ENCODE measurements at places on chromosomes 7 and 10.

DNA sequence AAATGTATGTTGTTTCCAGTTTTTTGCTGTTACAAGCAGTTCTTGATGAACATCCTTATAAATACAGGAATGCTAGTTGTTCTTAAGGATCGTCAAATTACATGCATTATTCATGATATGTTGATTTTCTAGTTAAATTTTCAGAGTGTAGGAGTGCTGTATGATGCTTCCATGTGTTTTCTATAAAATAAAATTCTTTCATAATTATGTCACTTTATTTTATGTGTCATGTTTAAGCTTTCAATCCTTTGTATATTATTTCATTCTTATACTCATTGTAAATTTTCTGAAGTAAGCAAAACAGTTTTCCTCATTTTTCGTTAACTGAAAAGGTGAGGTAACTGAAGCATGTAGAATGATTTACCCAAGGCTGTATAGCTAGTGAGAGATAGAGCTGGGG, 16.8 kb upstream of the MYPN start:
- no peak for DNase-seq

GRCh38 chr10:80344276-80344675, 12.3 kb downstream of the DYDC1 start:
- no peak for DNase-seq

- no peak for DNase-seq
Measured at GRCh38 chr10:7153750-7154149, 257.1 kb downstream of the SFMBT2 start.

DNA sequence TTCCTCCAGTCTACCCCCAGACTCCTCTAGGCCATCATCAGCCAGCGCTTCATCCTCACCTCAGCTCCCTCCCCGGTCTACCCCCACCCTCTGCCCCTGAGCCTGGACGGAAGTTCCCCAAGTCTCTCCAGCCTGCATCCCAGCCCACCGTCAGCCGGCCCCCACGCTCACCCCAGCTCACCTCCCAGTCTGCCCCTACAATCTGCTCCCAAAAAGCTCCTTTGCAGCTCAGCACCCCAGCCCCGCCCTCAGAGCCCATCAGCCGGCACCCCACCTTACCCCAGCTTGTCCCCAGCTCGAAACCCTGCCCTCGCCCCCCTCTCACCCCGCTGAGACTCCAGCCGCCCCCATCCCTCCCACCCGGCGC, 322 bp upstream of the RAMP3 start:
- no peak for DNase-seq

- no peak for DNase-seq
Measured at GRCh38 chr7:82294382-82294784, 149.2 kb downstream of the CACNA2D1 start.

- no peak for DNase-seq
Measured at GRCh38 chr7:14739841-14740185, 162.7 kb downstream of the DGKB start.

DNA sequence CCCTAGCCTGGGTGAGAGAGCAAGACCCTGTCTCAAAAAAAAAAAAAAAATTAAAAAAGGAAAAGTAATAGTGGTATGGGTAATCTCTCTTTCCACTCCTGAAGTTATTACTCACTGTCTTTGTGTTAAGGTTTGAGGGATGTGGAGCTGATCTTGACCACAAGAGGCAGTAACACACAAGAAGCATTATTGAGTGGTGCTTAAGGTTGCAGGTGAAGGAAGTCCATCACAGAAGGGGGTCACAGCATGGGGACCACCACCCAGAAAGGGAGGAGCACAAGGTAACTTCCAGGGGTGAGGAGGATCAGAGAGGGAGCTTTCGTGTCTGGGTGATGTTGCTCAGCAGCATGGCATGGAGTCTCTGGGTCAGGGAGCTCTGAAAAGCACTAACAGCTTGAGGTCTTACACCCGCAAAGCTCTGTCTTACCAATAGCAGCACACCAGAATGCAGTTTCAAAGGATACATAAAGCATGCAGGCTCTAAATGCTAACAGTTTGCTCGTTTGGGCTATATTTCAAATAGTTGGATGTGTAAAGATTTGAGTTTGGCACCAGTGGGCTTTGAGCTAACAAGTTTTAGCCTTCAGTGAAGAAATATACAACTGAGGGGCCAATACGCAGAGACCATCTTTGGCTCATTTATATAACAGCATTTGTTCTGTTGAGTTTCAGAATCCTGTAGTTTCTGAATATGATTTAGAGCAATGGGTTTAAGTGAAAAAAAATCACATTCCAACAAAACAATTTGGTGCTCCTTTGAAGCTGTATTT, 100.4 kb upstream of the DNAJC1 start:
- DNase-seq, result no peak

DNA sequence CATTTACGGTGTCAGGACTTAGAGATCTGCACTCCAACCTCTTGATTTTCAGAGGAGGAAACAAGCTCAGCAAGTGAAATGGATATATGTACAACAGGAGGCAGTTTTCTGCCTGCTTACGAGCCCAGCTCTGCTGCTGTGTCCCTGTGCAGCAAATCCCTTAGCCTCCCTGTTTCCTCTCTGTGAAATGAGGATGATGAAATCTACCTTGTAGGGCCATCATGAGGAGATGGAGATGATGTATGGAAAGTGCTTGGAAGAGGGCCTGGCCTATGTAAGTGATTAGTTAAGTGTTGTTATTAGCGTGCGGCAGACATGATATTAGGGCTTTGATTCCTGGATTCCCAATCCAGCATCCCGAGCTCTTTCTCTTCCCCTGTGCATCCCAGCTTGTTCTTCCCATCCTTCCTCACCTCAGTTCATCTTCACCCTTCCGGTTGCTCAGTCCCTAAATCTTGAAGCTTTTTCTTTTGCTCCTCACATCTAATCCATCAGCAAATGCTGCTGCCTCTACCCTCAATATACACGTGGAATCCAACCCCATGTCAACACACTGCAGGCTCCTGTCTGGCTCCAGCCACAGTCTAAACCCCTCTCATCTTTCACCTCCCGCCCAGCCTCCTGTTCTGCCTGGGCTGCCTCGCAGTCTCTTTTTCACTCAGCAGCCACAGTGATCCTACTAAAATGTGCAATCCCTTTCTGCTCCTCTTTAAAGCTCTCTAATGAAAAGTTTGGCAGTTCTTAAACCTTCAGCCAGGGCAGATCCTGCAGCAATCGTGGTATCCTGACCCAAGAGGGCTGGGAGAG, 113.8 kb downstream of the MARCHF5 start:
- no peak for DNase-seq

GRCh38 chr10:113221756-113222168, 271.7 kb downstream of the TCF7L2 start:
- DNase-seq, result no peak

DNA sequence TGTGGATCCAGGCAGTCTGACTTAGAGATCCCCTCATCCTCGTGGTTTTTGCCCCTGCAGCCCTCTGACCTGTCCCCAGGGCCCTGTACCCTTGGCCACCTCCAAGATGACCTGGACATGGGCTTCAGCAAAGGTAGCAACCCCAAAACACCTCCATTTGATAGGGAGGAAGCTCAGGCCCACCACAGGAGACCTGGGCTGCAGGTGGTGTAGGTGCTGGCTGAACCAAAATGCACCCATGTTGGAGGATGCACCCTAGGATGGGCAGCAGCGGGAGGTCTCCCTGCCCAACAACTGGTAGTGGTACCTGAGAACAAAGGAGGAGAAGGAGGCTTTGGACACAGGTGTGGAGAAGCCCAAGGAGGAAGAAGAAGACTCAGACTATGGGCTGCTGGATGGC, 188.7 kb downstream of the ZNF716 start:
- DNase-seq, result no peak

DNA sequence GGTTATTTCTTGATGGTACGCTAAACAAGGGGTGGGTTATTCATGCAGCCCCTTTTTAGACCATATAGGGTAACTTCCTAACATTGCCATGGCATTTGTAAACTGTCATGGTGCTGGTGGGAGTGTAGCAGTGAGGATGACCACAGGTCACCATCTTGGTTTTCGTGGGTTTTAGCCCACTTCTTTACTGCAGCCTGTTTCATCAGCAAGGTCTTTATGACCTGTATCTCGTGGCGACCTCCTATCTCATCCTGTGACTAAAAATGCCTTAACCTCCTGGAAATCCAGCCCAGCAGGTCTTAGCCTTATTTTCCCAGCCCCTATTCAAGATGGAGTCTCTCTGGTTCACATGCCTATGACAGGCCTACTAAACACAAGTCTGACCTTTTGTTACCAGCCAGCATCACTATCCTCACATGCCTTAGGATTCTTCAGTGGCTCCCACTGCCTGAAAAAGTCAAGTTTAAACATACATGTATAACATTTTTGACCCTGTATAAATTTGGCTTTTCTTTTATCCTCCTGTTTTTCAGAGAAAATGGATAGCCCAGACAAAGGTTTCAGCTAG, 13.2 kb upstream of the COBL start:
- DNase-seq, result no peak

- no peak for DNase-seq
Measured at GRCh38 chr10:99964791-99965190, 45.0 kb downstream of the DNMBP start.

DNA sequence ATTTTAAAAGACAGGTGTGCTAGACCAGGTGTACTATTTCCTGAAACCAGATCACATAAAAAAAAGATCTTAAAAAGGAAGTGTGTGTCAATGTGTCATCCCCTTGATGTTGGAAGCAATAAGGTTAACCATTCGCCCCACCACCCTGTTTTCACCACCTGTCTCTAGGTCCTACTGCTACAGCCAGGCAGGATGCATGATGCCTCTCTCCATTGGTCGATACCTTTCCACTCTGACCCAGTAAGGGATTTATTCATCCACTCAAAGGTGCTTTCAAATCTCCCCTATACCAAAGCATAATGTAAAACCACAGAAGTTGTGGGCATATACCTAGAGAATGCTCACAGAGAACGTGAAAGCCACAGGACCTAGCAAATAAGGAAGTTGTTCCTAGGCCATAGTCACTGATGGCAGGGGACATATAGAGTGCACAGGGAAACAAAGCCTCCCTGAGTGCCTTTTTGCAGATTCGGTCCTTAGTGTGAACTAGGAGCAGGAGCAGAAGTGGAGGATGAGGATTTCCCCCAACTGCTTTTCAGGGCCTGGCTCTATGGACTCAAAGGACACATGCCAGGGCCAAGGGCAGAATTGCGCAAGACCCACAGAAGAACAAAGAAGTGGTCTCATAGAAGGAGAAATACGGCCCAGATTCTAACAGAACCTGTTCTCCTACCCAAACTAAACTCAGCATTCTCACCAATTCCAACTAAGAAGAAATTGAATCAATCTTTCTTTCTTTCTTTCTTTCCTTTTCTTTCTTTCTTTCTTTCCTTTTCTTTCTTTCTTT, 631.5 kb upstream of the NRP1 start:
- DNase-seq, result no peak

DNA sequence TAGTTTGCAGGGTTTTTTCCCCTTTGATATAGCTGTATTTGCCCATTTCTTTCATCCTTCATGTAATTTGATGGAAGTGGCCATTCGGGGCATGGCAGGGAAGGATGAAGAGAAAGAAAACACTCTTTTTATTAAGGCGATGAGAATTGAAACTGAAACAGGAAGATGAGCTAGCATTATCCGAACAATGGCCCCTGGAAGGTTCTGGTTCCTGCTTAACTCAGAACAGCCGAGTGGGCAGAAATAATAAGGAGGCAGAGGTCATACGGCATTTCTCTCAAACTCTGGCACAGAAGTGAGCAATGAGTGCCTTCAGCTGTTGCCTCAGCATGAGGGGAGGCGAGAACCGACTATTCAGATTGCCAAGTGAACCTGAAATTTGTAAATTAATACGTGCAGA, 113.2 kb upstream of the MYO3A start:
- DNase-seq, result no peak

DNA sequence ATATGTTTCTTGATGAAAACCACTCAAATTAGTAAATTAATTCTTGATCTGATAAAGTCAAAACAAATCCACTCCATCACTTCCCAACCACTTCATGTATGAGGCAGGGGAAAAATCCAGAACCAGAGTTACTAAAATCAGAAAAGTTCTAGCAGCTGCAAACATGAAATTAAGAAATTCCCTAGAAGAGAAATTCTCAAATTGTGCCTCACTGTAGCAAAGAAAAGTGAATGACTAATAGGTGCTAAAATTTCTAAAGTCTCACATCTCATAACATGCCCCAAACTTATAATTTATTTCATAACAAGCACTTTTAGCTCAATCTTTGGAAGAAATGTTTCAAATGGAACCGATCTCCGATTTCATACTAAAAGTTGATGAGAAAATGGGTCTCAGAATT, 345.0 kb upstream of the AOAH start:
- no peak for DNase-seq

- DNase-seq, result no peak
Measured at GRCh38 chr10:50234486-50234885, 16.8 kb downstream of the ASAH2 start.

DNA sequence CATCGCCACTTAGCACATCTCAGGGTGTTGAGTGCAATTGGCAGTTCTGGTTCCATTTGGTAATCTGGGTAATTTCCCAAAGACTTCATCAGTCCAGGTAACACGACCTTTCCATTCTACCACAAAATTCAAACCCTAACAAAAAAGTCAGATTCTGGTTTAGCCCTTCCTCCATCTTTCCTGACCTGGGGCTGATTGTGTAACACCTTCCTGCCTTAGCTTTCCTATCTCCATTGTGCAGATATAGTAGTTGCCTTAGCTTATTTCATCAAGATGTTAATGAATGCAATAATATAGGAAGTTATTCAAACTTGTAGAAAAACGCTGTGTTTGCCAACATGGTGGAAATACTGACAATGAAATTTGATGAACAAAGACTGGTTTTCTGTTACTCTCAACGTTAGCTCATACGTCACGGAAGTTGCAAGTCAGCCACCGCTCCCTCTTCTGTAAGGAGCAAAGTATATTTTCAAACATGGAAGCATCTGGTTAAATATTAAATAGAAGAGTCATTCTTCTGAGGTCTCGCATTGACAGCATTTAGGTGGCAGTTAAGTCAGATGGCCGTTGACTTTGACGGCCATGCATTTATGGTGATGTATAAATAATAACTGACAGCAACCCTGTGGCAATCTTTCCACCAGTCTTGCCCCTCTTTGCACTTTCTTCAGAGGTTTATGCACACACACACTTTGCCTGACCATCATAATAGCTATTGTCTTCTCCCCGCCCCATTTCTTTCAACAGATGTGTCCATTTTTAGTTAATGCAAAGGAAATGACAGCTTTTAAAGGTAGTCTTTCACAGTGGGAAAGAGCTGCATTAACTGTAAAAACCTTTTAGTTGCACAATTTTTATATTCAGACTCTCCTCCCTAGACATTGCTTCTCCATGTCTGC, 205.1 kb upstream of the BMPER start:
- DNase-seq, result no peak
